Left colon (tissue), 2 donors: ENCODE measurements at places on chromosomes 4 and X. TPM values are rescaled to one million over a fixed set of nuclear protein-coding genes. Genes with fewer than 3 reads are reported as not detected.

- DNase-seq: peak; percentile 32
These were observed 591 bp downstream of the PRPS1 start for GRCh38 chrX:107628662-107629539.

- DNase-seq: no peak
These were observed 11.3 kb downstream of the ARL13A start for GRCh38 chrX:100980608-100981497.

GRCh38 chr4:169293343-169294176 lies 22.8 kb upstream of the SH3RF1 start:
- peak; percentile 19 for DNase-seq

Gene NWD2
- total RNA-seq: 0.34 TPM
